Activated naive CD8-positive, alpha-beta T cell treated with anti-CD3 and anti-CD28 coated beads, Interleukin-2, amount 10 ng/mL, durations not matched to agents 7 days and 5 days (primary cell): ENCODE measurements at places on chromosomes 7 and 10.

GRCh38 chr7:103824251-103824650, 165.2 kb downstream of the RELN start:
- no peak for DNase-seq

- no peak for DNase-seq
These were observed 6.1 kb downstream of the ADCY1 start for GRCh38 chr7:45580053-45580872.

- no peak for DNase-seq
These were observed 64.1 kb upstream of the DIP2C start for GRCh38 chr10:753530-753929.

- DNase-seq = no peak
These were observed 243.5 kb upstream of the ZNF32 start for GRCh38 chr10:43892062-43892770.

GRCh38 chr10:49153971-49154370, 20.1 kb upstream of the FAM170B start:
- DNase-seq = no peak

- no peak for DNase-seq
These were observed 1.7 kb downstream of the HYCC1 start for GRCh38 chr7:23012186-23012585.

DNA sequence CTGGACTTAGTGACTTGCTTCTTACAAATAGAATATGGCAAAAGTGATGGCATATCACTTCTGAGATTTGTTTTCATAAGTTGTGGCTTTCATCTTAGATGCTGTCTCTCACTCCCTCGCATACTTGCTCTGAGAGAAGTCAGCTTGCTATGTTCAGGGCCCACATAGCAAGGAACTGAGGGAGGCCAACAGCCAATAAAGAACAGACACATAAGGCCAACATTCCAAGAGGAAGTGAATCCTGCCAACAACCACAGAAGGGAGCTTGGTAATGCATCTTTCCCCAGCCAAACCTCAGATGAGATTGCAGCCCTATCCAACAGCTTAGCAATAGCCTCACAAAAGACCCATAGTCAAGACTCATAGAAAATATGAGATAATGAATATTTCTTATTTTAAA, 39.2 kb upstream of the DMTF1 start:
- no peak for DNase-seq

GRCh38 chr10:132371641-132372081, 25.3 kb upstream of the PWWP2B start:
- DNase-seq = peak; percentile 45

DNA sequence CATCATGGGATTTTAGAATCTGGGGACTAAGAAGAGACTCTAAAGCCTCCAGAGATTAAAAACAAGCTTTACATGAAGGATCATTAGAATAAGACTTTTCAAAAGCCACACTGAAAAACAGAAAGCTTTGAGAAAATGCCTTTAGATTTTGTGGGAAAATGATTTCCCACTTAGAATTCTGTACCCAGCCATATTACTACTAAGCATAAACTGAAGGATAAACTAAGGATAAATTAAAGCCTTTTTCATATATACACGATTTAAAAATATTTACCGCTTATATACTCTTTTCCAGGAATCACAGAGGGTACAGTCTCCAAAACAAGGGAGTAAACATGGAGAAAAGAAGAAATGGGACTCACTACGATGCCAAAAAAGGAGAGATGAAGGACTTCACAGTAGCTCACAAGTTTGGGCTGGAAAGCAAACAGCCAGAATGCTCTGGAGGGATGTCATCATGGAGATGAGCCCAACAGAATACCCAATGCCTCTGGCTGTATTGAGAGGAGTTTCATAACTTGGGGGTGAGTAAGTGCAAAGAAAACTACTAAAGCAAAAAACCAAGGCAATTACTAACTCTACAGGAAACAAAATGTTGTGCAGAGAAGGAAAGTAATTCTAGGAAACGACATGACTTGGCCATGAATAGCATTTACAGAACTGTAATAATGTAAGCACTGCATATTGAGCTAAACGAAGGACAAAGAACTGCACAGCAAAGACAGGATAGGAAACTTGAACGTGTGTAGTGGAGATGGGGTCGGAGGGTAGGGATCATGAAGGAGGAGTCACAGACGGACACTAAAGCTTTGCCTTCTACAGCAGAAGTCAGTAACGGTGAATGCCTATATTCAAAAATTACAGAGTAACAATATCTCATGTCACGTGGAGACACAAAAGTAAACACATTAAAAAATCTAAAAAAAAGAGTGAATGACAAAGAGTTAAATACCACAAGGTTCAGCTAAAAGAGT, 61.4 kb upstream of the ASAH2 start:
- no peak for DNase-seq

- DNase-seq = no peak
These were observed 49.5 kb downstream of the CHN2 start for GRCh38 chr7:29243910-29244655.

GRCh38 chr7:143480501-143480900, 2.8 kb downstream of the TAS2R41 start:
- DNase-seq = no peak

DNA sequence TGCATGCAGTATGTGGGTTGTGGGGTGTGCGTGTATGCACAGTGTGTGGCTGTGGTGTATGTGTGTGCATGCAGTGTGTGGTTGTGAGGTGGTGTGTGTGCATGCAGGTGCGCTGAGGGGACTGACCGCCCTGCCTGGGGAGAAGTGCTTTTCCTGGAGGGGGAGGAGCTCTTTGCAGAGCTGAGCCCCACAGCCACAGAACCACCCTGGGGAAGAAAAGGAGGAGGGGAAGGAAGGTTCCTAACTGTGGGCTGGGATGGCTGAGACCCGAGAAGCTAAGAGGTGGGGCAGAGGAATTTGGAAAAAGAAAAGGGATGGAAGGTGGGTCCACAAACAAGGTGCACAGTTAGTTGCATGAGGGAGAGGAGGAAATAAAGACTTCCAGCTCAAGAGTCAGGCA, at the start of gene TRPV5:
Gene TRPV5 (minus strand): TSS at position 123 of the 400 bp plus-strand sequence. CDS start 287 bp downstream, outside the sequence.
- no peak for DNase-seq

DNA sequence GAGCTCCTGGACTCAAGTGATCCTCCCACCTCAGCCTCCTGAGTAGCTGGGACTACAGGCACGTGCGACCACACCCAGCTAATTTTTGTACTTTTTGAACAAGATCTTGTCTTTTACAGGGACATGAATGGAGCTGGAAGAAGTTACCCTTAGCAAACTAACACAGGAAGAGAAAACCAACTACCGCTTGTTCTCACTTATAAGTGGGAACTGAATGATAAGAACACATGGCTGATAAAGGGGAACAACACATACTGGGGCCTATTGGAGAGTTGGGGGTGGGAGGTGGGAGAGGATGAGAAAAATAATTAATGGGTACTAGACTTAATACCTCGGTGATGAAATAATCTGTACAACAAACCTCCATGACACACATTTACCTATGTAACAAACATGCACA, 70.9 kb upstream of the INHBA start:
- no peak for DNase-seq

- DNase-seq = peak; percentile 28
These were observed 2.9 kb downstream of the LAT2 start for GRCh38 chr7:74212661-74213060.

DNA sequence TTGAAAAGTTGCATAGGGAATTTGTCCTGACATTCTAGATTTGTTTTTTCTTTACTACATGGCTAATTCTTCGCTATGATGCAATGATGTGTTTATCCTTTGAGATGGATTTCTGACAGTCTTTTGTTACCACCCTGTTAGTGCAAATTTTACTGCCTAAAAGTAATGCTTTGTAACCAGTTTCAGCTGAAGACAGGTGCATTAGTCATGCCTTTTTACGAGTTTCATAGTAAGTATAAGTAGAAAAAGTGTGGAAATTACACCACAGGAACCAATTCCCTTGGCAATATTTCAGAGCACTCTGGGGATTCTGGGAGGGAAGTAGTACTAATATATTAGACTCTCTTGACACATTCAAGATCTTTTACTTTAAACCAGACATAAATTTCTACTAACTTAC, 257.8 kb upstream of the DKK1 start:
- DNase-seq = no peak
